ENCODE measurements at places on chromosomes 3 and 15. TPM values are rescaled to one million over a fixed set of nuclear protein-coding genes. Genes with fewer than 3 reads are reported as not detected.

The ROPN1 gene
- 10.8 TPM for total RNA-seq

DNA sequence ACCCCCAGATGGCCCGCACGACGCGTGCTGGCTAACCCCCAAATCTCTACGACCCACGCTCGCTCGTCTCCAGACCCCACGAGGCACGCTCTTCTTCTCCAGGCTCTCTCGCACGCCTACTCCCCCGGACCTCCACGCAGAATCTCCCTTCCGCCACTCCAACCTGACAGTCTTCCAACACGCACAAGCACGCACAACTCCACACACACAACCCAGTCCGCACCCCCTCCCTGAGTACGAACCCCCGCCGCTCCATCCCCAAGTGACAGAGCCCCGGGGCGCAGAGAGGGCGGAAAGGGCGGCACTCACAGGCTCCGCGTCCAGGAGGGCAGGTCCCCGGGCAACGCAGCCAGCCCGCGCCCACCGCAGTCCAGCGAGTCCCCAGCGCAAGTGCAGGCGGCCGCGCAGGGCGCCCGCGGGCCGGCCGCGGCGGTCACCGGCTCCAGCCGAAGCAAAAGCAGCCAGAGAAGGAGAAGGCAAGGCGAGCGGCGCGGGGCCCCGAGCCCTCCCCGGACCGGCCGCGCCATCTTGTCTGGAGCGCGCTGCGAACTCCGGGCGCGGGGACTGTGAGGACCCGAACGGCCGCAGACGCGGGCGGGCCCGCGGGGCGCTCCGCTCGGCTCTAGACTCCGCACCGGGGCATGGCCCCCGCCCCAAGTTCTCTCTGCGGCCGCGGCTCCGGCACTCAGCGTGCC, 794 bp downstream of the LRIG1 start:
- peak; percentile 21 for DNase-seq

- DNase-seq, result no peak
Observed at GRCh38 chr3:126100269-126100633, 16.3 kb upstream of the SLC41A3 start.

GRCh38 chr15:85614059-85614458, 180.7 kb downstream of the KLHL25 start:
- DNase-seq, result no peak

- DNase-seq, result no peak
Observed at GRCh38 chr3:18866899-18867298, 281.4 kb upstream of the KCNH8 start.

DNA sequence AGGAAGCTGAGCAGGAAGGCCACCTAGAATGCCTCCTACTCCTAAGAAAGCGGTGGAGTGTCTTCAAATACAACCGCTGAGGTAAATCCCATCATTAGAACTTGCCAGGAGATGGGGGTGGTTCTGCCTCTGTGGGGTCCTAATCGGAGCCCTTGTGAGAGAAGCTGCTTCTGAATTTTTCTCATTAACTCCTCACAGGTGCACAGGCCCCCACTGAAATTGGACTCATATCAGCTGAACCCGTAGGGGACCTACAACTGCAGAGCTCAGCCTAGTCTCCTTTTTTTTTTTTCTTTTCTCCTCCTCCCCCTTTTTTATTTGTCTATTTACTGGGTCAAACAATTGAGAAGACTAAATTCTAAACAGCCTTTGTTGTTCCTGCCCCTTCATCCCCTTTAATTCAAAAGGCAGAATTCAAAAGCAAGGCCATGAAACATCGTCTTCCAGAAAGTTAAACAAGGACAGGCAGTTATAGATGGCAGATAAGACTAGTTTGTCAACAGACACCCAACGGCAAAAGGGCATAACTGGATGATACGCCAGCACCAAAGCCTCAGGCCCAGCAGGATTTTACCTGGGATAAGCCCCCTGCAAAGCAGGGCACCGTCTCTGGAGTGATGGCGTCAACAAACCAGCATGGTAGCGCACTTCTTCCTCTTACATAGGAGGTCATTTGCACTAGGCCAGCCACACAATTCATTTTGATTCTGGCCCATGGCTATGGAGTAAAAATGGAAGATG, 213.7 kb upstream of the HES1 start:
- peak; percentile 55 for DNase-seq

Data from prostate gland (tissue), 2 donors.